ENCODE measurements at places on chromosomes 2 and 18. TPM values are rescaled to one million over a fixed set of nuclear protein-coding genes. Genes with fewer than 3 reads are reported as not detected.
A peak's percentile ranks its signal among the peaks of the same experiment; 100 is the strongest.

GRCh38 chr2:234930397-234930796 lies 21.4 kb upstream of the SH3BP4 start:
- H3K27ac ChIP-seq, result no peak overlapping the region
- no peak overlapping the region for H3K4me3 ChIP-seq
- no peaks in the 10 kb centered on the region for H3K36me3 ChIP-seq
- no peak for DNase-seq
- H3K27me3 ChIP-seq, result no peaks in the 10 kb centered on the region

DNA sequence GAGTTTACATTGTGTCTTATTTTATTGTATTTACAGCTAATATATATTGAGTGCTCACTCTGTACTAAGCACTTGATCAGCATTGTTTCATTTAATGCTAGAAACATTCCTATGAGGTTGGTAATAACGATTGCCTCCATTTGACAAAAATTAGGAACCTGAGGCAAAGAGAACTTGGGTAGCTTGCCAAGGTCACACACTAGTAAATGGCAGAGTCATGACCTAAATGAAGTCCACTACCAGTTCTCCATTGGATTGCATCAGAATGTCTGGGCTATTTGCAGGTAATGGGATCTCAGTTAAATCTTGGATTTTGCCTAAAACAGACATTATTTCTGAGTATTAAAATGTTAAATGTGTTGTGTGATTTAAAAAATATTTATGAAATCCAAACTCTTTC lies 65.8 kb upstream of the CRIM1 start:
- H3K4me3 ChIP-seq, result no peak overlapping the region
- no peaks in the 10 kb centered on the region for H3K36me3 ChIP-seq
- no peaks in the 10 kb centered on the region for H3K4me1 ChIP-seq
- no peaks in the 10 kb centered on the region for H3K27me3 ChIP-seq
- H3K27ac ChIP-seq, result no peak overlapping the region
- DNase-seq, result no peak

The CHRNG gene
- 0.26 TPM for polyA plus RNA-seq

DNA sequence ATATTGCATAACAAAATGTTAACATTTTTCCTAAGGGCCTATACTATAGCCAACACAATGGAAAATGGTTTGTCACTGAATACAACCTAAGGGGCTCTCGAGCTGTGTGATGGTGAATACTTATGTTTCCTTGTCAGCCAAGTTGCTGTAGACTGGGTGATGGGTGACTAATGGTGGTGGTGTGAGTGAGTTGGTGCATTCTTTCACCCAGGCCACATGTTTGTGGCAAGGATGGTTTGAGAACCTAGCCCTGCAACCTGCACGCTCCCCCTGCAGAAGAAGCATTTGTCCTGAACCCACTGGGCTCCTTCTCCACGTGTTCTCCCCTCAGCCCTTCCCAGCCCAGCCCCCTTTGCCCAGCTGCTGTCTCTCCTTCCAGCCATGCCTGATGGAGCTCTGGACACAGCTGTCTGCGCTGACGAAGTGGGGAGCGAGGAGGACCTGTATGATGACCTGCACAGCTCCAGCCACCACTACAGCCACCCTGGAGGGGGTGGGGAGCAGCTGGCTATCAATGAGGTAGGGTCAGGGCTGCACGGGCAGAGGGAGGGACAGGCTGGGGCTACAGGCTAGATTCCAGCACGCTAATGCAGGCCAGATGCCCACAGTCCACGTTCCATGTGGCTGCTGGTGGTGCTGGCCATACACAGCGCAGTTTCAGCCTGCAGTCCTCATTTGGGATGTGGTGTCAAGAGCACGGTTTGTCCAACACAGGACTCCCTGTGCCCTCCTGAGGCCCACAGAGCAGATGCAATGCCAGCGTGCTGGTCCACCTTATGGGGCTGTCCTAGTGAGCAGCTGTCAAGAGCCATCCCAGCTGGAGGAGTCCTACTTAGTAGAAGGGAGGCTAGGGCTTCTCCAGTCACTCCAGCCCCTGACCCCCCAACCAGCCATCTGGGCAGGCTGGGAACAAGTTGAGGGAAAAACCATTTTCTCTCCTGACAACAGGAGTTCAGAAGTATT lies 65.4 kb downstream of the FAM168B start:
- no peaks in the 10 kb centered on the region for H3K27me3 ChIP-seq
- no peaks in the 10 kb centered on the region for H3K4me1 ChIP-seq
- no peak overlapping the region for H3K27ac ChIP-seq
- H3K4me3 ChIP-seq, result no peak overlapping the region
- no peaks in the 10 kb centered on the region for H3K36me3 ChIP-seq

The BARD1 gene
- polyA plus RNA-seq, result 4.1 TPM

GRCh38 chr18:12369211-12369610 lies 7.8 kb downstream of the AFG3L2 start:
- no peak overlapping the region for H3K27ac ChIP-seq
- no peak overlapping the region for H3K4me3 ChIP-seq
- DNase-seq, result no peak
- H3K27me3 ChIP-seq, result no peaks in the 10 kb centered on the region
- peaks cover 8% of the 10 kb centered on the region for H3K4me1 ChIP-seq

- no peak overlapping the region for H3K27ac ChIP-seq
- no peaks in the 10 kb centered on the region for H3K4me1 ChIP-seq
- no peak for DNase-seq
- no peaks in the 10 kb centered on the region for H3K27me3 ChIP-seq
Measured at GRCh38 chr18:22275706-22276333, 106.4 kb downstream of the GATA6 start.

The HOXD10 gene
- polyA plus RNA-seq, result not detected

The LYG1 gene
- polyA plus RNA-seq, result 0.56 TPM

The TSPYL6 gene
- polyA plus RNA-seq, result not detected

GRCh38 chr2:174051741-174052583 lies 86.8 kb upstream of the SP3 start:
- H3K4me1 ChIP-seq, result no peaks in the 10 kb centered on the region
- H3K36me3 ChIP-seq, result no peaks in the 10 kb centered on the region
- H3K4me3 ChIP-seq, result no peak overlapping the region
- no peak overlapping the region for H3K27ac ChIP-seq

GRCh38 chr2:197131558-197131855 lies 179.1 kb downstream of the ANKRD44 start:
- peaks cover 47% of the 10 kb centered on the region for H3K4me1 ChIP-seq
- H3K36me3 ChIP-seq, result peaks cover 12% of the 10 kb centered on the region
- no peaks in the 10 kb centered on the region for H3K27me3 ChIP-seq
- DNase-seq, result no peak
- no peak overlapping the region for H3K4me3 ChIP-seq

DNA sequence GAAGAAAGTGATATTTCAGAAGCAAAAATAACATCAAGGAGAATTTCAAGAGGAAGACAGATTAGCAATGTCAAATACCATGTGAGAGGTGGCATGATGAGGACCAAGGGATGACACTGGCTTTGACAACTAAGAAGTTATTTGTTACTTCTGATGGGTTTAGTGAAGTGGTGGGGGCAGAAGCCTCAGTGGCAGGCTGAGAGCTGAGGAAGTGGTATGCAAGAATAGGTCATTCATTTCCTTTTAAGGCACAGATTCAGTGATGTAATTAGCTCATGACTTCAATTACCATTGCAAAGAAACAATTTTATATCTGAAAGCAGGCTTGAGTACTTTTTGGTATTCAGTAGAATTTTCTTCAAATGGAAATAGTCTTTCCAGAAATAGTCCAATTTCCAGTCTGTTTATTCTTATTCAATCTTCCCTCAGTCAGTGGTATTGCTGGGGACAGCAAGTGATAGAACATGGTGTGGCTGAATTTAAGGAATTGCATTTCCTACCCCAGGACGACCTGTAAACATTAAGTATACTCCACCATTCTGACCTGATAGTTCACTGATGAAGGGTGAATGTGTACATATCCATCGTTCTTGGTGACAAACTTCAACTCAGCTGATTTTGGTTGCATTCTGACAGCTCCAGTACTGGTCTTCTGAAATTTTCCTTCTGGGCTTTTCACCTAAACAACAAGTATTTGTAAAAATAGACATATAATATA lies 28.2 kb downstream of the GEMIN6 start:
- no peaks in the 10 kb centered on the region for H3K4me1 ChIP-seq
- no peaks in the 10 kb centered on the region for H3K27me3 ChIP-seq
- no peak overlapping the region for H3K27ac ChIP-seq
- no peak for DNase-seq
- H3K4me3 ChIP-seq, result no peak overlapping the region

DNA sequence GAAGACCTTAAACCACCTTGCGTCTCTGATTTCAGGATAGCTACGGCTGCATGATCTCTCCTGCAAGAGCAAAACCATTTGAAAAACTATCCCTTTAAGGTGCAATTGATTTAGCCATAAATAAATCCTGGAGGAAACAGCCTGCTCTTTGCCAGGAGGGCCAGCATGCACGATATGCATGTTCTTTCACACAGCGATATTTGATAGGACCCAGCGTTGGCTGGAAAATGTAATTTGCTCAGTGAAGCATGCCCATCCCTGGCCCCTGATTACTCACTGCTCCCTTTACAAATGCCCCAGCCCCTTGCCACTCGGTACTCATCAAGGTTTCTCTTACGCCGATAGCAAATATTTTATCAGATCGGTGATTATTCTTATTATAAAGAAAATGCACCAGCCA lies 315.4 kb downstream of the CDH2 start:
- H3K27ac ChIP-seq, result no peak overlapping the region
- no peaks in the 10 kb centered on the region for H3K36me3 ChIP-seq
- DNase-seq, result no peak
- H3K27me3 ChIP-seq, result no peaks in the 10 kb centered on the region
- no peaks in the 10 kb centered on the region for H3K4me1 ChIP-seq
- H3K4me3 ChIP-seq, result no peak overlapping the region

DNA sequence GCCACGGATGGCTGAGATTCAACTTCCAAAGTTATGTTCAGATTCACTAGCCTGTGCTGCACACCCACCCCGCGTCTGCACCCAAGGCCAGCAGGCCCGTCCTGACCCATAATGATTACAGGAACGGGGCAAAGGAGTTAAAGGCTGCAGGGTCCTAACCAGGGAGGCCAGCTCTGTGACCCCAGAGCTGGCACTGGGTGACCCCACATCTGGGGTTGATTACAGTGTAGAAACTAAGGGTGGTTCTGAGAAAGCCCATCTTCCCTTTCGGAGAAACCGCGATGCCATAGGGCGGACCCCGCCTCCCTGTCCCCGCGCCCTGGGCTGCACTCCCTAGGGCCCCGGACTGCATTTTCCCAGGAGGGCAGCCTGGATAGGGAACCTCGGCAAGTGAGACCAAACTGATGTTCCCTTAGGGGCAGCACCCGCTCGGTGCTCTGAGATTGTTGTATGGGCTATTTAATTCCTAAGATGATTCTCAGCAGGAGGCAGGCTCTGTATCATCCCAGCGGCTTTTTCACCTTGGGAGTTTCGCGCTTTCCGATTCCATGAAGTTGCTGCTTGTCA lies 2.2 kb upstream of the GPR148 start:
- H3K4me3 ChIP-seq, result peak overlapping the region; percentile 86
- peak overlapping the region; percentile 83 for H3K27ac ChIP-seq
- peaks cover 15% of the 10 kb centered on the region for H3K4me1 ChIP-seq
- no peak for DNase-seq
- no peaks in the 10 kb centered on the region for H3K27me3 ChIP-seq
- no peaks in the 10 kb centered on the region for H3K36me3 ChIP-seq

The LIMS3 gene
- polyA plus RNA-seq, result 1.8 TPM

The LDLRAD4 gene
- 13.0 TPM for polyA plus RNA-seq
